ENCODE measurements at places on chromosomes 3 and 15.

GRCh38 chr15:32743411-32744140, 25.8 kb downstream of the GREM1 start:
- DNase-seq = no peak

DNA sequence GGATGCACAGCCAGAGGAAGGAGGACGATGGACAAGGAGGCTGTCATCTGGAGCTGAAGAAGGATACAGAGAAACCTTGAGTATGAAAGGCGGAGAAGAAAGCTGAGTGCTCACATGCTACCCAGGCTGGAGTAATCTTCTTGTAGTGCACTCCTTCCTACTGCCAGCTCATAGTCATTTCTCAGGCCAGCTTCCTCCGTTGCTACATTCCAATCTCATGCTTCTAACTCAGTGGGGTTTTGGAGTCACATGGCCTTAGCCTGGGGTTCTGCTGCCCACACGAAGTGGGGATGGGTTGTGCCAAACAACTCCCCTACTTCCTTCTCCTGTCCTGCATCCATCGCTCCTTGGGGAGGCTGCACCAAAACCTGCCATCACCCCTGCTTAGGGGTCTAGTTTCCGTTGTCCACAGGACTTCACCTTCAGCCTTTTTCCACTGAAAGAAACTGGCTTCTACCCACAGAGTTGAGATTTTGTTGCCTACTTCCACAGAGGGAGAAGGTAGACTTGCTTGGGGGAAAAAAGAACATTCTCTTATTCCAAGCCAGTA, 239.9 kb downstream of the EPHB1 start:
- DNase-seq = no peak

- no peak for DNase-seq
Observed at GRCh38 chr3:174216946-174217718, 642.0 kb upstream of the NAALADL2 start.

- DNase-seq = peak; percentile 26
Observed at GRCh38 chr3:123285479-123285878, 83.7 kb downstream of the SEC22A start.

GRCh38 chr3:43870120-43870519, 179.4 kb downstream of the ABHD5 start:
- DNase-seq = no peak

DNA sequence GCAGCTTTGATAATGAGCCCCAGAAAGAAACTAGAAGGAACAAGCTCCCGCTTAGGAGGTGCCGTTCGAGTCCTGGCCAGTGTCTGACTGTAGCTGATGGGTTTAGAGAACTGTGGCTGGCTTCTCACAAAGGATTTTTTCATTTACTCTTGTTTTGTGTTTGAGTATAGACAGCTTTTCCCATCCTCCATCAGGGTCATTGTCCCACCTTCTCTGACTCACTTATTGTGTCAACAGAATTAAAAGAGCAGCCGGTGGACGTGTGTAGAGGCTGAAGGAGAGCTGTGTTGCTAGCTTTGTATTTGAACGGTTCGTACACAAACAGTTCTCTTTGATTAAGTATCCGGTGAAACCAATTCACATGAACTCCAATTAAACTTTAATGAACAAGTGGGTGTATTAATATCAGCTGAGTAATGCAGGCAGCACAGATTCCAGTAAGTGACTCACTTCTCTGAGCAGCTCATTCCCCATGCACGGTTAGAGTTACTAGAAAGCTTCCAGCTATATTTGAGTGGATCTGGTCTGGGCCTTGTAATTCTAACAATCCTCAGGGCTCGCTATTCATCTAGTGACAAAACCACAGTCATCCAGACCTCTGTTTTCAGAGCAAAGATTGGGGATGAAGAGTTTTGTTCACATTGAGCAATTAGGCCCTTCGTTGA, 141.0 kb downstream of the LPP start:
- DNase-seq = no peak

All from activated CD8-positive, alpha-beta memory T cell treated with anti-CD3 and anti-CD28 coated beads, Interleukin-2, amount 10 ng/mL, durations not matched to agents 7 days and 5 days (primary cell).